ENCODE measurements at places on chromosomes 16 and 17.

DNA sequence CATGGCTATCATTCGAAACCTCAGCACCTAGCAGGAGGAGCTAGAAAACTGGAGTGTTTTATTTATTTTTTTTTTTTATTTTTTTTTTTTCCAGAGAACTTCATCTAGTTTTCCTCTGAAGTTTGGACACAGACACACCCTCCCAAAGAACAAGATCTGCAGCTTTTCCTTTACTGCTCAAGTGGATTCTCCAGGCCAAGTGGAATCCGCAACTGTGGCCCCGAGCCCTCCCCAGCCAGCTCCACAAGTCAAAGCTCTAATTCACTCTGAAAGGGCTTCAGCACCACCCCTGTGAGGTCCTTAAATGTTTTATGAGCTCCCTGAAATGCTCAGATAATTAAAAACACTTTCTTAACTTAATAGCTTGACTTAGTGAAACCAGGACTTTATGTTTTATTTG, 332.1 kb upstream of the DYNLRB2 start:
- no peak for DNase-seq

DNA sequence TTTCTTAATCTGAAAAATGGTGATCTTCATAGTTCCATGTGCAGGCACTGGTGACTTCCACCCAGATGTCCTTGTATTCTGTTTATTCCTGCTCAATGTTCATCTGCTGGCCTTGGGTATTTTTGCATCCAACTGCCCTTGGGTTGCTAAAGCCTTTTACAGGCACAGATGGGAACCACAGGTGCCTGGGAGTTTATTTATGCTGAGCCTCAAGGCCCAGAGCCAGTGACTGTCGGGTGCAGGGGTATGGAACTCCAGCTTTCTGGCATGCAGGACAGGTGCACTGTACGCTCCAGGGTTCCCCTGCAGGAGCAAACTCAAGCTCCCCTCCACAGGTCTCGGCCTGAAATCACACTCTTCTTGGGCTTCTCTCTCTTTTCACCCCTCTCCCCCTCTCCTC, 22.3 kb downstream of the DYNLRB2 start:
- no peak for DNase-seq

DNA sequence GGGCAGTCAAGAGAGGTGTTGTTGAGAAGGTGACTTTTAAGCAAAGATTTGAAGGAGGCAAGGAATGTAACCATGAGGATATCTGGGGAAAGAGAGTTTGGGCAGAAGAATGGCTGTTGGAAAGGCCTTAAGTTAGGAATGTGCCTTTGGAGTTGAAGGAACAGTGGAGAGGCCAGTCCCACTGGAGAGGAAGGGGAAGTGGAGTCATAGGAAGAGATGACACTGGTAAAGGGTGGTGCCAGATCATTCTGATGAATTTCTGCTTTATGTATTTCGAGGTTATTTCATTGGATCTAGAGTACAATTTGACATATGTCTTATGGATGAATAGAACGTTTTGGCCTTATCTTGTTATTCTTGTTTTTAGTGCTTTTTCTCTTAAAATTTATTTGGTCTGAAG, 93.5 kb downstream of the WWP2 start:
- no peak for DNase-seq

- no peak for DNase-seq
Measured at GRCh38 chr17:35537601-35538141, at the start of gene SLFN12L. Gene SLFN12L, minus strand, starts transcription at chr17:35537678. Its CDS starts 15,314 bp downstream, at chr17:35522364.
